RPMI7951 (cell line): ENCODE measurements at places on chromosomes 2 and 18. TPM values are rescaled to one million over a fixed set of nuclear protein-coding genes. Genes with fewer than 3 reads are reported as not detected.

LANCL1 gene
- total RNA-seq, result 68.5 and 89.9 TPM in 2 replicates

AQP12B gene
- total RNA-seq, result not detected in 2 replicates

DNA sequence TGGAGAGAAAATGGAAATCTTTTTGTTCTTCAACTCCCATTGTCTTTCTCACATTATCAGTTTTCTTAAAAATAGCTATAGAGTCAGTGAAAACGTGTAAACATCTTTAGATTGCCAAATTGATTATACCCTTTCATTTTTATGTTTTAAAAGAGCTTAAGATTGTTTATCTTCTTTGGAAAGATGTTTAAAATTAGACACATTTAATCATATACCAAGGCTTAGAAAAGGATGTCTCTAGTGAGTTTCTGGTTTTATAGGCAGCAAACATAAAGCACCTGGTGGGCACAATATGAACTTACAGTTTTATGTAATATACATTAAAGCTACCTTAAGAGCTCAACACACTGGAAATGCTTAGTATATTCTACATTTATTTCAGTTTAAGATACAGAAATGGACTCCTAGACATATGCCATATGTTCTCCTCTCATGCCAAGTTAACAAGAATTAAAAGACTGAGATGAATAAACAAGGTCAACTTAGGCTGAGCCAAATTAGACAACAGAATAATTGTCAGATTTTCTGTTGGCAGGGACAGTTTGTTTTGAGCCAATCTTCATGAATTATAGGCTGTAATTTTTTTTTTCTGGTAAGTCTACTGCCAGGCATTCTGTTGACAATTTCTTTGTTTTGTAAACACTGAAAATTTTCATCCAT, 112.7 kb downstream of the OTX1 start:
- DNase-seq, result no peak

DNA sequence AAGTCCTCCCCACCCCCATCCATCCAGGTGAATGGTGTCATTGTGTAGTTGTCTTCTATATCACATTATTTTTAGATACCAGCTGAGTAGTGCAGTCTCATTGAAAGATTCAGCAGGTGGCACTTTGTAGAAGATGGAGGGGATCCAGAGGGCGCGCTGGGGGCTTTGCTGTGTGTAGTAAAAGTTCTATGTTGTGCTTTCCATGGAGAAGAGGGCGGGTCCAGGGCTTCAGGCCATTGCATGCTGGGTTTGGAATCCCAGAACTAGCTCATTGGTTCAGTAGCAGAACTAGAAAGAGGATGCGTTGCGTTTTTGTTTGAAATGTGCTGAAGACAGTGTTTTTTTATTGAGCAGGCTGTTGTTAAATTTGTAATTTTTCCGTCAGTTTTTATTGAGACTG, 120.0 kb downstream of the MAP4K4 start:
- DNase-seq, result no peak

DNA sequence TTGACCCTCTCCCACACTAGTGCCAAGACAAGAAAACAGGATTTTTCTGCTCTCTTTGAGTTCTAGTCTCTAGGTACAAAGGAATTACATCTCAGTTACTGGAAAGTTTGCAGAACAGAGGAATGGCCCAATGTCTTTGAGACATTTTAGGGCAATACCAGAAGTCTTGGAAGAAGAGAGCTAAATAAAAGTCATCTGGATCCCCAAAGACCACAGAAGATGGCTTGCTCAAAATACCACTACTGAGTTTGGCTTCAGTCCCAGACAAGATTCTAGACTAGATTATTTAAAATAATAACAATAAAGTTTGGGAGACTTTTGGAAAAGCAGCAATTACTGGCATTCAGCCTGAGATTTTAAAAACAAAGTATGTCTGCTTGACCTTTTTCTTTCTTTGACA, 61.9 kb upstream of the HK2 start:
- no peak for DNase-seq

GRCh38 chr2:150081775-150082481, 405.5 kb downstream of the RND3 start:
- DNase-seq, result peak; percentile 28

DNA sequence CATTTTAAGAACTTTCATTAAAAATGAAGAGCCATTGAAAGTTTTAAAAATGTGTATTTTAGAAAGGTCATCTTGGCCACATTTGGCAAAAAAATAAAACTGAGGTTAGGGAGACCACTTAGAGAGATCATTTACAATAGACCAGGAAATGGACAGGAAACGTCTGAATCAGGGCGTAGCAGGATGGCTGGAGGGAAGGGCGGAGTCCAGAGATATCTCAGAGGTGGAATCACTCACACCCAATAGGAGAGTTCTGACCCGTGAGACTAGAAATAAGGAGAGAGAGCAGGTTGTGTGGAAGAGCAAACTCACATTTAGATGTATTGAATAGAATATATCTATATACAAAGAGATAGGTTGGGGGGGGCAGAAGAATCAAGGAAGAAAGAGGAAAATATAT, 373.4 kb downstream of the METTL4 start:
- DNase-seq, result peak; percentile 28

DNA sequence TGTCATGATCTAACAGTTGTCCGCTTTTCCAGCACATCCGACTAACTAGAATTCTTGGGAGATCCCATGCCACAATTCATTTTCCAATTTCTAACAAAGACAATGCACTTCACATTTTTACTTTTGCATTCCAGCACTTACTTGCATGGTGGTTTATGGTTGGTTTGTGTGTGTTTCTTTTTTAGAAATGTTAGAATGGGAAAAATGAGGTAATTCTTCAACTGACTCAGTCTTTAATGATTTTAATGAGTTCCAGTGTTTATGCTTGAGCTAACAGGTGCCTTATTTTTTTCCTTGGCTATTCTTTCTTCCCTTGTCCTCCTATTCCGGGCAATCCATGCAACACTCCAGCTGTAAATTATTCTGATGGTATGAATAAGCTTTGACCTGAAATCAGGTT, 46.4 kb downstream of the SLC8A1 start:
- peak; percentile 66 for DNase-seq

DNA sequence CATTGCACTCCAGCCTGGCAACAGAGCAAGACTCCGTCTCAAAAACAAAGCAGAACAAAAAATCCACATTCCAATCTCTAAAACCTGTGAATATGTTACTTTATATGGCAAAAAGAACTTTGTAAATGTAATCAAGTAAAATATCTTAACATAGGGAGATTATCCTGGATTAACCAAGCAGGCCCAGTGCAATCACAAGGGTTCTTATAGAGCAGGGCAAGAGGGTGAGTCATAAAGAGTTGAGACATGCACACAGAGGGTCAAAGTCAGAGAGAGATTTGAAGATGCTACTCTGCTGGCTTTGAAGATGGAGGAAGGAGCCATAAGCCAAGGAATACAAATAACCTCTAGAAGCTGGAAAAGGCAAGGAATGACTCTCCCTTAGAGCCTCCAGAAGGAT, 60.9 kb upstream of the SLC9A2 start:
- DNase-seq, result no peak

GRCh38 chr2:237865623-237866041, 6.2 kb downstream of the RAMP1 start:
- no peak for DNase-seq

- peak; percentile 40 for DNase-seq
Measured at GRCh38 chr2:176092270-176093144, at the start of gene HOXD13. TSS of gene HOXD13 (plus strand) at chr2:176092721. CDS start at chr2:176092891, 170 bp downstream.

DNA sequence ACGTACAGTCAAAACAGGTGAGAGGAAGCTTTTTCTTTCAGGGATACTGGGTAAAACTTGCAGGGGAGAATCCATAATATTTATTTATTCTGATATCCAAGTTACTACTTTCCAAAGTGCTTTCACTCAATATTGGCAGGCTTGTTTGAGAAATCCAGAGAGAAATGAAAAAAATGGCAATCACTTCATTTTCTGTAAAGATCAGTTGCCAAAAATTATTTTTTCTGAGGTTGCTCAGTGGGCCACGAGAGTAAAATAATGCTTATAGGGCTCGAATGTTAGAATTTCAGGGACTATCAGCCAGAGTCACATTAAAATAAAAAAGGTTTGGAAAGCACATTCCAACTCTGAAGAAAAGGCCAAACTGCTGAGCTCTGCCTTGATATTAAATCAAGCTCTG, 324.6 kb upstream of the RND3 start:
- no peak for DNase-seq

DNA sequence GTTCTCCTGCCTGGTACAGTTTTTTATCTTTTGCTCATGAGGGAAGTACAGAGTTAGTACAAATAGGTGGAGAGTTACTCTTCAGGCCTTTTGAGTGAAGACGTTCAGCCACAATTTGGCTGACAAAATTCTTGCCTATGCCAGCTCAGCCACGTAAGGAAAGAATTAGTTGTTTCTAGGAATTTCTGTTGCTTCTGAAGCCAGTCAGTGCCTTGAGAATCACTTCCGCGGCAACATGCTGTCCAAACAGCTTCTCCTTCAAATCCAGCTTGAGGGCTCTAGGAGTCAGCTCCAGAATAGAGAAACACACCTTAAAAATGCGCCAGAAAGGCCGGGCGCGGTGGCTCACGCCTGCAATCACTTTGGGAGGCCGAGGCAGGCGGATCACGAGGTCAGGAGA, 27.5 kb downstream of the M1AP start:
- no peak for DNase-seq

DNA sequence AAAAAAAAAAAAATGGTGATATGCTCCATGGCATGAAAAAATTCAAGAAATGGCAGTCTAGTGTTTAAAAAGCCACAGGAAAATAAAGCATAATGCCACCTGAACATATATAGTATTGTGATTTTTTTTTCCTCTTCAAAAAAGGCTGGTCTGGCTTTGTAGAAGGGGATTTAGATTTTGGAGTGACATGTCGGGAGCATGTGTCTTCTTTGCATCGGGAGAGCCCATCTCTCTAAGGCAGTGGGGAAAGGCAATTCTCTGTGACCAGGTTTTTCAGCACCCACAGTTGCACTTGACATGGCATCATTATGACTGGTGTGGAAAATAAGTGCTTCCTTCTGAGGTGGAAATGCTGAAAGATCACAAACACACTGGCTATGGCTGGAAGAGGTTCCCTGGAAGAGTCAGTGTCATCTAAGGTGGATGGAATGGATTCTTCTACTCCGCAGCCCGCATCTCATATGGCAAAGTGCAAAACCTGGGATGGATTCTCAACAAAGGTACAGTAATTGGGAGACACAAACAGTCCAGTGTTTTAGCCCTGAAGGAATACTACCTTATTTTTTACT, 172.5 kb downstream of the AGAP1 start:
- peak; percentile 73 for DNase-seq

DNA sequence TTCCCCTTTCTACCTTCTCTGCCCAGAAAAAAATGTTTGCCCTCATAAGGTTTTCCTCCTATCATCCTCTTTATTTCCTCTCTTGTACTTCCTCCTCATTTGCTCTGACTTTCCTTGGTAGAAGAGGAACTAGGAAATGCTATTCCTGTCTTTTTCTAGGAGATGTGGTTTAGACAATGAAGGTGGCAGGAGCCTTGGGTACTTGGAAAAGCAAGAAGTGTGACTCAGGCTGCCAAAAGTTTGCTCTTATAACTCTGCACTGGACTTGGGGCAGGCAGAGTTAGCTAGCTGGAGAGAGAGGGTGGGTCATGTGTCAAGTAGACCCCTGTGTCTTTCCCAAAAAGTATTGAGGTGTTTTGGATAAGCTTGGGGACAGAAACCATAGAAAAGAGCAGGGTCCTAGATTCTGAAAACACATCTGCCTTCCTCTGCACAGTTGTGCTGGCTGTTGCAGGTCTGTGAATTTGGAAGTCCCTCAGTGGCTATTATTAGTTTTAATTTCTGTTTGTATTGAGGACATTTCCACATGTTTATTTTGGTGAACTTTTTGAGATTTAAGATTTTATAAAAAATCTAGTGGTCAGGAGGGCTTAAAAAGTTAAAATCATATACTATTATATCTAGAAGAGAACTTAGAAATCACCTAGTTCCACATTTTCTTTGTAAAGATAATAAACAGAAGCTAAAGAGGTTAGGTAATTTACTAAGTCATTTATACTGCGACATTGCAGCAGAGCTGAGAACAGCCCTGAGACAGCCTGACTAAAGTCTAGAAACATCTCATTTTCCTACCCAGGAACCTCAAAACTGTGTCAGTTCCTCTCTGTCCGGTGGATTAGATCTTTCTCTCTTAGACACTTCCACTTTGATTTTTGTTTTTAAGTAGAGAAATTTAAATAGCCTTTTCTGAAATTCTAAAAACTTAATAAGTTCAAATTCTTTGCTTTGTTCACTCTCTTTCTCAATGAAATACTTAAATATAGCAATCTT, 16.0 kb downstream of the INSIG2 start:
- no peak for DNase-seq

- DNase-seq, result no peak
Measured at GRCh38 chr2:169330555-169331198, 31.7 kb downstream of the LRP2 start.
